Activated B cell treated with CpG ODN at 0.5 μM for 24 hours (primary cell): ENCODE measurements at places on chromosomes 13 and 19.

DNA sequence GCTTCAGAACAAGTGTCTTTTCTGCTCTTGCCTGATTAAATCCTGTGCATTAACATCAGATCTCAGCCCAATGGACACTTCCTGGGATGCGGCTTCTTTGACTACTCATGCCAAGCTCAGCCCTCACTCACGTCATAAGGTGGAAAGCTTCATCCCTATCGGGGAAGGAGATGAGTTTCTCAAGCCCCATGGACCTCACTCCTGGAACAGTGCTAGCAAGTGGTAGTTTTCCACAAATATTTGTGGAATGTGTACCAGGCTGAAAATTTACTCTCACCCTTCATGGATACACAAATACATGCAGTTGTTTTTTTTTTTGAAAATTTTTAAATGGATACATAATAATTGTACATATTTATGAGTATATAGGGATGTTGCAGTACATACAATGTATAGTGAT is 34.6 kb upstream of the FARP1 start:
- no peak for DNase-seq

DNA sequence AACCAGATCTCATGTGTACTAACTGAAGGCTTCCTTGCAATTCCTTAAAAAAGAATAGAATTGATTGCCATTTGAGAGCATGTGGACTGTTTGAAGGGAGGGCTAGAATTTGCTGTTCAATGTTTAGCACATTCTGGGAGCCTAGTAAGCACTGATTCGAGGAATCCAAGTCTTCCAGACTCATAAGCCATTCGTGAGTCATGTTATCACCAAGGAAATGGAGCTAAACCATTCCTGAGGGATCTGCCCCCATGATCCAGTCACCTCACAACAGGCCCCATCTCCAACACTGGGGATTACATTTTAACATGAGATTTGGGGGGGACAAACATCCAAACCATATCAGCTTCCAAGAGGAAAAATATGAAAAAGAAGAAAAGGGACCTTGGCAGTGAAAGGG is 276.4 kb downstream of the KCNRG start:
- no peak for DNase-seq

DNA sequence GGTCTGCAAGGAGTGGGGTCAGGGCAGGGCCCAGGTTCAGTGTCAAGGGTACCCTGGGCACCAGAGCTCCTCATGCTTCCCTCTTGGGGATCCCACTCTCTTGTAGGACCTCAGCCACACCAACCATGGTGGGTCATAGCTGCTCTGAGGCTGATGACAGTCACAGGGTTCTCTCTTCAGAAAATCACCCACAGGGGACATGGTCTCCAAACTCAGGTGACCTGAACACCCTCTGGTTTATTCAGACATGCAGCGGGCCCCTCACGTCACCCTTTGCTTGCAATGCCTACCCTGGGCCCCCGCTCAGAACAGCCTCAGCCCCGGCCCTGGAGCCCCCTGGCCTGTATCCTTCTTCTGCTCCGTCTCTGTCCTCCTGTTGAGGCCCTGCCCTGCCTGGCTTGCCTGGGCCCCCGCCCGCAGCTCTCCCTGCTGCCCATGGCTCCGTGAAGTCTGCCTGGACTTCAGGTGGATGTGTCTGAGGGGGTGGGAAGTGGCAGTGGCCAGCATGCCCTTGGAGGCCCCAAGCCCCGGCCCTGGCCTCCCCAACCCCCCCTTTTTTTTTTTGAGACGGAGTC is 20.4 kb downstream of the CHERP start:
- DNase-seq, result no peak

DNA sequence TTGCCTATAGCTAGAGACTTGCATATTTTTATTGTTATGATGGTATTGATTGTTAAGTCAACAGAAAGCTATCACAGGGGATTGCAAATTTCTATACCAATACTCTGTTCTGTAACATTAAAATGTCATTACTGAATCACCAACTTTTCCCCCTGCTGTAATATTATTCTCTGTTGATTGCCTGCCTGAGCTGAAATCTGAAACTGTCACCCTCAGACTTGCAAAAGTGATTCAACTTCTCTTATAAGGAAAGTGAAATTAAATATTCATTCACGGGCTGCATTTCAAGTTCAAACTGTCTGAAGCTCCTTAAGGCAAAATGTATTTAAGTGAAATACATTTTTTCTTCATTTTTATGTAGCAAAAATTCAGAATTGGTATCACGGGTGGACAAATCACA is 723.2 kb downstream of the PCDH9 start:
- DNase-seq, result no peak

- DNase-seq, result no peak
These were observed 31.1 kb downstream of the OPA3 start for GRCh38 chr19:45553464-45553863.

DNA sequence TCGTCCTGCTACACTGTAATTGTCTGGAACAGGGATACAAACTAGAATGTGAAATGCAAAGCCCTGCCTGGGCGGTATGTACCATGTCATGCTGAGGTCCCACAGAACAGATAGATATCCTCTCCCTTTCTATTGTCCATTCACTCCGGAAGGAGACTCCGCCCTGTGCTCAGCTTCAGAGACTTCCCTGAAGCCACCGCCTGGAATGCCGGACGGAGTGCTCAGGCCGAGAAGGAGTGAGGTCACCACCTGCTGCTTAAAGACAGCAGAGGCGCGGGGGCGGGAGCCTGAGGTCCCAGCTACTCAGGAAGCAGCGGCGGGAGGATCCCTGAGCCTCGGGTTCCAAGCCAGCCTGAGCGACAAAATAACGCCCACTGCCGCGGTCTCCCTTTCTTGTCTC is 890 bp upstream of the ZNF611 start:
- no peak for DNase-seq

DNA sequence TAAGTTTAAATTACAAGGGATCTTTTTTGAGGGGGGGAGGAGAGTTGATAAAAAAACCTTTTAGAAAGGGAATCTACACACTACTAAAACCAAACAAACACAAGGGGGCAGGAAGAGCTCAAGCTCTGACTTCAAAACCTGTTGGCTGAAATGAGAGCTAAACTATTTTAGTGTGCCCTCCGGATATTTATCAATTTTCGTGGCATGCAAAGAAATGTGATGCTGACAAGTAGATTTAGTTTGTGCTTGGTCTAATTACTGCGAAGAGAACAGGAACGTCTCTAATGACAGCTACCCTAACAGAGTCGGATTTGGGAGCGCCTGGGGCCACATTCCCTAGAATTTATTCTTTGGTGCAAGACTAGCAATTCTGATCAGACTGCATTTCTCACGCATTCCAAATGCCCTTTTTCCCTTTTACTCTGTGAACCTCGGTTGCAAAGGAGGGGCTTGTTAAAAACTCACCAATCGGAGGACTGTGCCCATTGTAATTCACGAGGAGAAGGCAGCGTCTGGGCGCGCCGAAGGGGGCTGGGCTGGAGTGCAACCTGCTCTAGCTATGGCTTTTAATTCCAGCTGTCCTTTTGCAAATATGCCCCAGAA is 802 bp upstream of the FREM2 start:
- DNase-seq, result no peak

- DNase-seq, result no peak
These were observed 208.8 kb upstream of the SOX21 start for GRCh38 chr13:94921181-94921580.

DNA sequence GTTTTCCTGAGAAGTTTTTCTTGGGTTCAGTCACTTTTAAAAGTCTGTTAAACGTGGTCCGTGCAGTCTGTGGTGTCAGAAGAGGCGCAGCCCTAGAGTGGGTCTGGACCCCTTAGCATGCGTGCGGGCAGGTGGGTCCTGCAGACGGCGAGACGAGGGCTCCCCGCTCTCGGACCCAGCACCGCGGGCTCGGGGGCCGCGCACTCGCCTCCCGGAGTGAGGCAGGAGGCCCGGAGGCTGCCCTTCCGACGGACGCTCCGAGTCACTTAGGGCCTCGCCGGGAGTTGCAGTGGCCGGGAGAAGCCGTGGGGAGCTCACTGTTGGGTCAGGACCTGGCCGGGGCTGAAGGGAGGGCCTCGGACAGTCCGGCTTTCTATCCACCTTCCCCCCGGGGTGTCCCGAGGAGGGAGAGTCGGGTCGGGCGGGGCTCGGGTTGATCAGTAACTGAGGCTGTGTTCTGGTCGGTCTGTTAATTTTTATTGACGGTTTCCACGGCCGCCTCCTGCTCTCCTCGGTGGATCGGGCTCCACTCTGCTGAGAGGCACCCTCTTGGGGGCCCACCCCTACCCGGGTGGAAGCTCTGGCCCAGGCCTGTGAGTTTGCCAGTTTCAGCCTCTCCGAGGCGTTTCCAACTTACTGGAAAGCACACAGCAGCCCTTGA is 1.3 kb downstream of the PTBP1 start:
- peak; percentile 36 for DNase-seq

- DNase-seq, result no peak
These were observed 45.2 kb upstream of the URI1 start for GRCh38 chr19:29896802-29897201.

DNA sequence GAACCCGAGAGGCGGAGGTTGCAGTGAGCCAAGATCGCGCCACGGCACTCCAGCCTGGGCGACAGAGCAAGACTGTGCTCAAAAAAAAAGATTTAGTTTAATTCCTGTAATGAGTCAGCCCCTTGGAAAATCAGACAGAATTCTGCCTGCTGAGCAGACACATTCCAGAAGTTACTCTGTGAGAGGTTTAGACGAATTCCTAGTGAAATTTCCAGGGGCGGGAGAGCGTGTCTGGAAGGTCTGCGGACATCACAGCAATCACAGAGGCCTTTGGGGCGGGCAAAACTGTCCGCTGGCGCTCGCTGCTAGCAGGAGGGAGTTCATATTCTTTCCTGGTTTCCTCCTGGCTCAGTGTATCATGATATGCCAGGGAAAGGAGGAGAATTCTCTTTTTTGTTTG is 17.5 kb downstream of the MISP start:
- DNase-seq, result no peak

GRCh38 chr13:40983725-40984667 is 35.1 kb downstream of the ELF1 start:
- no peak for DNase-seq

GRCh38 chr13:109207622-109208021 is 578.2 kb downstream of the MYO16 start:
- DNase-seq, result no peak

DNA sequence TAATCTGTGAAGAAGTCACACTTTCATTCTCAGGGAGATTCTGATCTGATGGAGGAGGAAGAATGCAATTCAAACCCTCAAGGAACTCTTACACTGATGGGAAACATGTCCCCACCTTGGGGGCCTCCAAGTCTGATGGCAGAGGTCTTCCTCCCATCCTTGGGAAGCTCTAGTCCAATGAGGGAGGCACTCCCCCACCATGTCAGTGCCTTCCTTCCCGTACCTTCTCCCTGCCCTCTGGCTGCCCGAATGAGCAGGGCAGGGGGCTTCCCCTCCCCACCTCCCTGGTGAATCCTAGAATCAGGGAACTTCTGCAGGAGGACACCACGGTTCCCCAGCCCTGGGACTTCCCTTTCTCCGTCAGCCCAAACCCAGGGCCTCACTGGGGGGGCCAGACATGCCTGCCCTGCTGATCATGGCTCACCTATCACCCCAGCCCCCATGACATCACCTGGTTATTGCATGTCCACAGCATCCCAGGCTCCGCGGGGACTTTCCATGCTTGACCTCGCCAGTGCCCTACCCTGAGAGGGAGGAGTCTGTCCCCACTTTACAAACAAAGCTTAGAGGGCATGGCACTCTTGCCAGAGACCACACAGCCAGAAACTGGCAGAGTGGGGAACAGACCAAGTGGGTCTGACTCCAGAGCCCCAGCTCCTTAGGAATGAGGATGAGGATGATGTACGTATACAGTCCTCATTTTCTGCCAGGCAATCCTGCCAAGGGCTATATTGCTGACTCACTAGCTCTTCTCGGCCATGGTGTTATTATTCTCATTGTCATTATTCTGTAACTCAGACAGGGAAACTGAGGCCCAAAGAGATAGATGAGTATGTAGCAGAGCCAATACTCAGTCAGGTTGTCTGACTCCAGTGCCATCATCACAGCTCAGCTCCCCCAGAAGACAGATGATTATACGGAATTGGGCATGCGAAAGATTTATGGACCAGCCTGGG is 9.6 kb upstream of the BCL3 start:
- no peak for DNase-seq

- DNase-seq, result no peak
These were observed 66.4 kb downstream of the KLF12 start for GRCh38 chr13:74067818-74068217.

- no peak for DNase-seq
These were observed 6.8 kb upstream of the MRPS31 start for GRCh38 chr13:40777809-40778175.

GRCh38 chr13:23025864-23026608 is 154.7 kb upstream of the SGCG start:
- DNase-seq, result no peak

DNA sequence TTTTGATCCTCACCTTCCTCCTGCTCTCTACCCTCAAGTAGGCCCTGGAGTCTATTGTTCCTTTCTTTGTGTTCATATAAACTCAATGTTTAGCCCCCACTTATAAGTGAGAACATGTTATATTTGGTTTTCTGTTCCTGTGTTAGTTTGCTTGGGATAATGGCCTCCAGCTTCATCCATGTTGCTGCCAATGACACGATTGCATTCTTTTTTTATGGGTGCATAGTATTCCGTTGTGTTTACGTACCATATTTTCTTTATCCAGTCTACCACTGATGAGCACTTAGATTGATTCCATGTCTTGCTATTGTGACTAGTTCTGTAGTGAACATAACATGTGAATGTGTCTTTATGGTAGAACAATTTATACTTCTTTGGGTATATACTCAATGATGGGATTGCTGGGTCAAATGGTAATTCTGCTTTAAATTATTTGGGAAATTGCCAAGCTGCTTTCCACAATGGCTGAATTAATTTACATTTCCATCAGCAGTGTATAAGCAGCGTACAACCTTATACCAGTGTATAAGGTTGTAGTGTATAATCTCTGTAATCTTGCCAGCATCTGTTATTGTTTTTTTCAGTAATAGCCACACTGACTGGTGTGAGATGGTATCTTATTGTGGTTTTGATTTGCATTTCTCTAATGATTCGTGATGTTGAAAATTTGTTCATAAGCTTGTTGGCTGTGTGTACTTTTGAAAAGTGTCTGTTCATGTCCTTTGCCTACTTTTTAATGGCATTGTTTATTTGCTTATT is 288.9 kb downstream of the KCNRG start:
- no peak for DNase-seq

DNA sequence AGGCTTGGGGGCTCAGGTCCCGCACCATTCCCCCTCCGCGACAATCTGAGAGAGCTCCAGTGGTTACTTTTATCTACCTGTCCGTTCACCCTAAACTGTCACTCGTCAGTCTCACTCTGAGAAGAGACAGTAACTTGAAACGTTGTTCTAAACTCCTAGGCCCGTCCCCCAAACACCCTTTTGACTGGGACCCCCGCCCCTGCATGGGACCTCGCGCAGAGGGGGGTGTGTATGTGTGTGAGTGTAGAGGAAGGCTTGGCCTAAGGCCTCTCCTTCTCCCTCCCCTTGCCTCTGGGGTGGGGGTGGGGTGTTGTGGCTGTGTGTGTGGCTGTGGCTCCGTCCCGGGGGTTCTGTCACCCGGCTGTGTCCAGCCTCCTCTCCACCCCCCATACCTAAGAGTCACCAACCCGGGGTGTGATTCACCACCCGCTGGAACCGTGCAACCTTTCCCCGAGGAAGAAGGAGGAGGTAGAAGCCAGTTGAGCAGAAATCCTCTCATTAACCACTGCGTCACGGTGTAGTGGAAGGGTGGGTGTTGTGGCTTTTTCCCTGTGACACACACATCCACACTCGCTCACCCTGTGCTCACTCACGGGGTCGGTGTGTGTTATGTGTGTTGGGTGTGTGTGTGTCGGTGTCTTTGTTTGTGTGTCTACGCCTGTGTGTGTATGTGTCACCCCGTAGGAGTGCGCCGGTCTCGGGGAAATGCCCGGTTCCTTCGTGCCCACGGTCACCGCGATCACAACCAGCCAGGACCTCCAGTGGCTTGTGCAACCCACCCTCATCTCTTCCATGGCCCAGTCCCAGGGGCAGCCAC is 2.4 kb downstream of the FOSB start:
- peak; percentile 60 for DNase-seq
